ENCODE measurements at places on chromosomes 4 and X.

- DNase-seq, result no peak
Observed at GRCh38 chrX:150084496-150085229, 146.4 kb upstream of the EOLA2 start.

DNA sequence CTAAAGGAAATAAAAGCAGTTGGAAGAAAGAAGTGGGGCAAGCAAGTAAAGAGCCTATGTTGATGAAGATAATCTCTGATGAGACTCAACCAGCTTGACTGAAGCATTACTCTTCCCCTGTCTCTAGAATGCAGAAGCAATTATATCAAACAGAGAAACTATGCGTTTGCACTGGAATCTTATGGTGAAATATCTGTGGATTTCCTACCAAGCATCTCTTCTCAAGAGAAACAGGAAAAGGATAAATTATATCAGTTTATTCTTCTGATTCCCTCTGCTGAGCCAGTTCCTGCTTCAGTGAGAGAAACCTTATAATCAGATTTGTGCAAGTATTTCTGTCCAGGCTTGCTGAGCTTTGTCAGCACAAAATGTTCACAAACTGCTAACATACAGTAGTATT is 316.7 kb upstream of the SLC7A11 start:
- no peak for DNase-seq

GRCh38 chr4:177271091-177271490 is 38.6 kb upstream of the NEIL3 start:
- no peak for DNase-seq

DNA sequence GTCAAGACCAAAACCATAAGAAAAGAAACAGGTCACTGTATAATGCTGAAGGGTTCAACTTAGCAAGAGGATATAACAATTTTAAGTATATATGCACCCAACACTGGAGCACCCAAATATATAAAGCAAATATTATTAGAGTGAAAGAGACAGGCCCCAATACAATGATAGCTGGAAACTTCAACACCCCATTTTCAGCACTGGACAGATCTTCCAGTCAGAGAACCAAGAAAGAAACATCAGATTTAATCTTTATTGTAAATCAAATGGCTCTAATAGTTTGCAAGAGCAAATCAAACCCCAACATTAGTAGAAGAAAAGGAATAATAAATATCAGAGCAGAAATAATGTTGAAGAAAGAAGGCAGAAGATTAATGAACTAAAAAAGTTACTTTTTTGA is 36.2 kb downstream of the MAGED4 start:
- DNase-seq, result no peak

DNA sequence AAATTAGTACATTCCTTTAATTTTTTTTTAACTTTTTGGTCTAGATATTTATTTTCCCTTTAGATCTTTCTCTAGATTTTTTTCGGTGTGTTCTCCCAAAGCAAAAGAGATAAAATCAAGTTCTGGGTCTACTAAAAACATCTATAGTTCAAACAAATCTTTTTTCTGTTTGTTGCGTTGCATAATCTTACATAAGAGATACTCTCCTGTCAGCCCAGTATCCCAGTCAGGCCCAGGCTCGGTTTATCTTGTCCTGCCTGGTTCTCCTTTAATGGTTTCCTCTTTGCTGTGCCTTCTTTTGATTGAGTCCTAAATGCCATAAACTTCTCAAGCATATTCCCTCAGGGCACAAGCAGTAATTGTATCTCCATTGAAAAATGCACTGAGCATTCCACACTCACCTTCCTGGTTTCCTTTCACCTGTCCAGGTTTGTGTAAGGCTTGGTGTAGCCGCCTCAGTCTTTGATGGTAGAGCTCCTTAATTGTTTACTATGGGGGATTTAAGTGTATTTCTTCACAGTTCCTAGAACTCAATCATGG is 104.9 kb downstream of the TMEM131L start:
- DNase-seq, result no peak

- no peak for DNase-seq
Observed at GRCh38 chr4:143555676-143556075, 42.2 kb downstream of the SMARCA5 start.

GRCh38 chrX:45743081-45743533 is 542.4 kb upstream of the DIPK2B start:
- no peak for DNase-seq

- DNase-seq, result no peak
Observed at GRCh38 chr4:68734095-68734494, 63.6 kb upstream of the UGT2B15 start.

GRCh38 chrX:72143609-72143907 is 11.8 kb upstream of the RTL5 start:
- DNase-seq, result no peak

GRCh38 chr4:4256799-4257198 is 8.8 kb upstream of the TMEM128 start:
- no peak for DNase-seq

GRCh38 chr4:153409412-153409811 is 56.7 kb upstream of the TMEM131L start:
- no peak for DNase-seq

DNA sequence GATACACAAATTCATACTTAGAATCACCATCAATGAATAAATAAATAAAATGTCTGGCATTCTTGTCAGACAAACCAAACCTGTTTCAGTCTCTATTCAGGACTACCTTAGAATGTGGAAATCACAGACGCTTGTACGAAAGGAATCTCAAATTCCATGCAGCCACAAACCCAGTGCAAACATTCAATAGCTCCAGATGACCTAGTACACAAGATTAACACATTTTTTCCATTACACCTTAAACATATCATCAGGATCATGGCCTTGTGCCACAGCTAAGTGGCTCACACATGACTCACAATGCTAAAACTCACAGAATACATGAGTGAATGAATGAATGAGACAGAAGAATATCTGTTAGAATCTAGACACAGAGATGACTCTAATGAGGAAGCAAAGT is 134.2 kb downstream of the PWWP3B start:
- DNase-seq, result no peak

GRCh38 chrX:54246866-54247265 is 63.8 kb upstream of the FAM120C start:
- DNase-seq, result no peak

DNA sequence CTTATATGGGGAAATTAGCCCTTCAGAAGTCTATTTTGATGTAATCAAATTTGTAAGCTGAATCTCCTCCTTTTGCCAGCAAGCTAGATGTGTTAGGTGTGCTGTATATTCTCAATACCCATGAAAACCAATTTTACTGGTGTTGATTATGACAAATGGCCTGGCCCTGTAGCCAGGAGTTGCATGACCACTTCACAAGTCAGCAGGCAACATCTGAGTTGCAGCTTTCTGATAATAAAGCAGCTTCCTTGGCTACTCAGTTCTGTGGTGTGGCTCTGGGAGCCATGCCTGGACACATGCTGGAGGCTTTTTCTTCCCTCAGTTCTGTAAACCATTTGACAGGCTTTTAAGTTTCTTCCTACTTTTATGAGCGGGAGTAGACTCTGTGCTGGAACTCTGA is 154.1 kb upstream of the CXCL13 start:
- no peak for DNase-seq

DNA sequence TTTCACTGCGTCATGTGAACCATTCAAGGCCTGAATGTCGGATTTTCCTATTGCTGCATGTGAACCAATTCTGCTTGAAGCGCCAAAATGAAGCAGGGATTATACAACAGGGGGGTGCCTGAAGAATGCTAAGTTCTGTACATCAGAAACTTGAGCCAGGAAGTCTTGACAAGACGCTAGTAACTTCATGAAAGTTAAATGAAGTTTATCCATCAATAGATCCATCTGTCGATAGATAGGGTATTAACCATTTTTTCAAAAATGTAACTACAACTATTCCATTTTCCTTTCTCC is 590 bp upstream of the NAF1 start:
- DNase-seq, result no peak

DNA sequence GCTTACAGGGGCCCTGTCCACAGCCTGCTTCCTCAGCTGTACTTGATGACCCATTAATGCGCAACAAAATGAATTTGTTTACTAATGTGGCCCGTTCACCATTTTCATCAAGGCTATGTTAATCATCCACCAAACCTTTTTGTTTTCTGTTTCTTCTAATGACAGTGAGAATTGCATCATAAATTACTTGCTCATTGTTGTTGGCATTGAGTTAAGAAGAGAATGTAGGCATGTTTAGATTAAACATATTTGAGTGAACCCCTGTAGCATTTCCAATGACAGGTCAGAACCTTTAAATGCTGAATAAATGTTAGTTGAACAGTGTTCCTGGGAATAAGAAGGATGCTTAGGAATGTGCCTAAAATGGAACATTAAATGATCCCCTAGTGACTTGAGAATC is 183.4 kb downstream of the SPRY1 start:
- DNase-seq, result no peak

- DNase-seq, result no peak
Observed at GRCh38 chr4:165055601-165056000, 1.9 kb downstream of the TRIM75 start.

Data from stimulated activated CD4-positive, alpha-beta T cell treated with anti-CD3 and anti-CD28 coated beads, TNF-alpha, amount 100 ng/mL, for 4 hours (primary cell).